ENCODE measurements at places on chromosomes 6 and 20.

DNA sequence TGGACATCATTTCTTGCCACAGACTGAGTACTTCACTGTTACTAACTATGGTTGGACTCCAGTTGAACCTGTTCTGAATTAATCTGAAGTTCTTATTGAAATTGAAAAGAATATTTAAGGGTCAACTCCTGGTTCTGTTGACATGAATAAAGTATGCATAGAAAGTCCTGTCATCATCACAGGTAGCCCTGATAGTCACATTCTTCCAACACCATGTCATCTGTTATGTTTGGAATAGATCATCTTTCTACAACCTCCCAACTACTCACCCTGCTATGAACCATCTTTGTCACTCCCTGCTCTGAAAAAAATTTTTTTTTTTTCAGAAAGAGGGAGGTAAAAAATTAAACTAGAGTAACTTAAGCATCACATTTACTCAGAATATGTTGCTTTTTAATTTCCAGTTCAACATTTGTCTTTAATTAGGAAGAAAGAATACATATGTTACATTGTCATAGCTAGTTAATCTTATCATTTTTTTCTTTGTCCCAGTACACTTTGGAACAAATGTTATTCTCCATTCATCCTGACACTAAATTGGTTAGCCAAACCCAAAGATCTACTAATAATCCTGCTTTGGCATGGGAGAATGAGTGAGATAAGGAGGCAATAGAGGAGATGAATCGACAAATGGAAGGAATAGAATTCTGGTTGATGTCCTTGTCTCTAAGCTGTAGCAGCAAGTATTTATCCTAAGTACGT lies 775.1 kb upstream of the NRSN1 start:
- no peak for DNase-seq

DNA sequence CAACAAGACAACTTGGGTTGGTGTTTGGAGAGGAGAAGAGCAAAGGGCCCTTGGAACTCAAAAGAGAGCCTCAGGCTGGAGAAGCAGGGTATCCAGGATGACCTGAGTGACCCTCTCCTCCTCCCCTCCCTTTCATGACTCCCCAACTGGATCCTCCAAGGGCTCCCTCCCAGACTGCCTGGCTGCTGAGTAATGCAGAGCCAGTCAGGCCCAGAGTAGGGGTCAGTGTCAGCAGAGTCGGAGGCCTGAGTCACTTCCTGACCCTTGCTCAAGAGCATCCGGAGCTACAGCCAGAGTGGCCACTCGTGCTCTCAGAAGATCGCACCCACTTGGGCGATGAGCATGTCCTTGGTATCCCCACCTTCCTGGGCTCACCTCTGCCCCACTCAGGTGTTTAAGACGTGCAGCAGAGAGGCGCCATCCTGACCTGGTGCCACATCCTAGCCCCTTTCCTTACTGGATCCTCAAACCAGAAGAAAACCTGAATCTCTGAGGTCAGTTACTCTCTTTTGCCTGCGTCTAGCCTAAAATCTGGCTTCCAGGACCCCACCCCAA lies 2.8 kb upstream of the MAPK13 start:
- DNase-seq, result no peak

GRCh38 chr20:42609618-42610017 lies 580.1 kb downstream of the PTPRT start:
- no peak for DNase-seq

DNA sequence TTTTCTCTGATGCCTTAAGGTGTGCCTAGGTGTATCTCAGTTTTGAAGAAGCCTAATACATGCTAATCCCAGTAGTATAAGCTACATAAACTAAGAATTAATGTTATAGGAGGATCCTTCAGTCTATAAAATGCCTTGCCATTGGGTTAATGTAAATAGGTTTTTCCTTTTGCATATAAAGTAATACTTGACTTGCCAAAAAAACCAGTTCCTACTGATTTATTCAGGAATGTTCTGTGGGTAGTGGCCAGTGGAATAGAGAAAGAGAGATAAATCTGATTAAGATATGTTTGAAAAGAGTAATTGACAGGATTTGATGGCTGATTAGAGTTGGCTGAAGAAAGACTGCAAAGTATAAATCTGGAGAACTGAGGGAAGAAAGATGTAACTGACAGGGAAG lies 273.4 kb downstream of the ZFAND3 start:
- DNase-seq, result no peak

GRCh38 chr6:71199736-71200135 lies 88.9 kb upstream of the OGFRL1 start:
- DNase-seq, result no peak

GRCh38 chr6:8321671-8322404 lies 113.5 kb downstream of the SLC35B3 start:
- no peak for DNase-seq

DNA sequence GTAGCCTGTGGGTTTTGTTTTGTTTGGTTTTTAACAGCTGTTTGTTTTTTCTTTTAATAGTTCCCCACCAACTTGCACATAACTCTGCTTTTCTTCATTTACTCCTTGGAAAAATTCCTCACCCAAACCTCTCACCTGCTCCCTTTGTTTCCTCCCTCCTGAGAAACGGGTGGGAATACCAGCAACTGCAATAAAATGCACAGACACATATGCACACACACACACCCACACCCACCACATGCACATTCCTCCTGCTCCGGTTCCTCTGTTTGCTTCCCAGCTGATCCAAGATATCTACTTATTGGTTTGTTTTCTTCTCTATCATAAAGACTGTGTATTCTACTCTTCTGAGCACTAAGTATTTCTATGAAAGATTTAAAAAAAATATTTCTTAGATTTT lies 161.1 kb upstream of the EPHA7 start:
- DNase-seq, result no peak

All from activated naive CD4-positive, alpha-beta T cell treated with anti-CD3 and anti-CD28 coated beads, Interleukin-2, amount 10 ng/mL, durations not matched to agents 7 days and 5 days (primary cell).